Motor neuron (in vitro differentiated cells): ENCODE measurements at places on chromosomes 16 and 17.

- peak; percentile 47 for ATAC-seq
Observed at GRCh38 chr16:77896415-77897128, 108.2 kb downstream of the VAT1L start.

DNA sequence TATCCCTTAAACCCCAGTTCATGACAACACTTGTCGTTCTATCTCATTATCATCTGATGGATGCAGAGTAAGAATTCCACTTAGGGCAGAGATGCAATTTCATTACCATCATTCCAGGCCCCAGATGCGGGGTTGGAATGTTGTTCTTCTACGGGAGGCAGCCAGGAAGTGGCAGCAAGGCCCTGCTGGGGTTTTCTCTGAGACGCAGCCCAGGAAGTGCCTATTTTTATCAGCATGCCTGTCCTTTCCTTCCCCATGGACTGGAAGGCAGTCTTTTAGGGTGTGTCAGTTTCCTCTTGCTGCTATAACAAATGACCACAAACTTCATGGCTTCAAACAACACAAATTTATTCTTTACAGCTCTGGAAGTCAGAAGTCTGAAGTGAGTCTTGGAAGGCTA, 246.6 kb upstream of the DYNLRB2 start:
- no peak for ATAC-seq

DNA sequence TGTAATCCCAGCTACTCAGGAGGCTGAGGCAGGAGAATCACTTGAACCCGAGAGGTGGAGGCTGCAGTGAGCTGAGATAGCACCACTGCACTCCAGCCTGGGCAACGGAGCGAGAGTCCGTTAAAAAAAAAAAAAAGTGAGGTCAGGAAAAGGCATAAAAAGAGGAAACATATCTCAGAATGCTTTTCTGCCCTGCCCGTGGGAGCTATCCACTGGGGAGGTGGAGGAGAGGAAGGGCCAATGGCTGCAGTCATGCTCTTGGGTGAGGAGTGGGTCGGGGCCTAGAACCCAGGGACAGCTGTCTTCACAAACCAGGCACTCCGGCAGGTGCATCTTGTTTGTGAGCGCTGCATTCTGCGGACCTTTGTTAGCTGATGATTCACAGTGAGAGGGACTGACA, 60.0 kb upstream of the CDC42EP4 start:
- no peak for ATAC-seq

GRCh38 chr16:16048904-16049582, 99.6 kb downstream of the ABCC1 start:
- ATAC-seq: no peak

- peak; percentile 30 for ATAC-seq
Observed at GRCh38 chr17:46943501-46944393, 20.8 kb downstream of the GOSR2 start.

- ATAC-seq: peak; percentile 38
Observed at GRCh38 chr17:48541577-48542113, 3.3 kb downstream of the HOXB2 start.

DNA sequence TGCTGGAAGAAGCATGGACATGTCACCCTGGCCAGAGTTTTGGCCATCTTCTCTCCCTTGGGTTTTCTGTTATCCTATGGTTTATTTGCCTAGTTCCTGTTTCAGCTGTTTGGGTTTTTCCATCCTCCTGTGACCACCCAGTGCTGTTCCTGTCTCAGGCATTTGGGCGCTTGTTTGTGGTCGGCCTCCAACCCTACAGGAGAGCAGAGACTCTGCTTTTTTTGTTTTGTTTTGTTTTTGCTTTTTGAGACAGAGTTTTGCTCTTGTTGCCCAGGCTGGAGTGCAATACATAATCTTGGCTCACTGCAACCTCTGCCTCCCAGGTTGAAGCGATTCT, 3.3 kb upstream of the ZC3H7A start:
- no peak for ATAC-seq
